ENCODE measurements at places on chromosomes 7 and 10. TPM values are rescaled to one million over a fixed set of nuclear protein-coding genes. Genes with fewer than 3 reads are reported as not detected.
A peak's percentile ranks its signal among the peaks of the same experiment; 100 is the strongest.

DNA sequence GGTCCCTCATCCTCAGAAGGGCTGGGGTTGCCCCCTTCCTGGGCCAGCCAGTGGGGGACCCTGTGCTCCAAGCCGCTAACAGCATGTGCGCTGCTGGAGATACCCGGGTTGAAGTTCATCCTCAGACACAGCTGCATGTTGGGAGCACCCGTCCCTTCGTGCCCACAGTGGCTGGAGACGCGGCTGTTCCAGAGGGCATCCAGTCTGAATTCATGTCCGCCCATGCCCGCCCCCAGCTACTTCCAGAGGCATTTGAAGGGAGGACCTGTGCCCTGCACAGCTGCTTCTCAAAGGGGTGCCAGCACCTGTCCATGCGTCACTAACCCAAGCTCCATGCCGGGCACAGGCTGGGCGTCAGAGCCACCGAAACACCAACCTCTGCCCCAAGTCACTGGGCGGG is 68.1 kb upstream of the ADGRA1 start:
- no peak for DNase-seq

DNA sequence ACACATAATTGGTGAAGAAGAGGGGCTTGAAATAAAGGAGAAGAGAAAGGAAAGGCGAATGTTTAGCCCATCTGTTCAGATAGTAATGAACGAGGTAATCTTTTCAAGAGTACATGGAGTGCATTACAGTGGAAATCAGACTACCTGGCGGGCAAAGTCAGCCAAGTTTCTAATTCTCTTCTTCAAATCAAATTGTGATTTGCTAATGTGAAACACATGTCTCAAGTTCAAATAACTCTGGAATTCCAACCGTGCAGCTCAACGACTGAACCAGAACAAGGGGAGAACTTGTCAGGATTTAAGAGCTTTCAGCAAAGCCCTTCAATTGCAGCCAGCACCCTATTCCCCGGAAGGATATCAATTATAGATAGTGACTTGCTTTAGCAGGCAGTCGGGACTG is 216.9 kb downstream of the GLI3 start:
- no peak for DNase-seq

GRCh38 chr7:139358541-139359365 is 941 bp upstream of the LUC7L2 start:
- peak; percentile 45 for DNase-seq

GRCh38 chr7:34844936-34845665 is 187.1 kb downstream of the NPSR1 start:
- DNase-seq, result no peak

DNA sequence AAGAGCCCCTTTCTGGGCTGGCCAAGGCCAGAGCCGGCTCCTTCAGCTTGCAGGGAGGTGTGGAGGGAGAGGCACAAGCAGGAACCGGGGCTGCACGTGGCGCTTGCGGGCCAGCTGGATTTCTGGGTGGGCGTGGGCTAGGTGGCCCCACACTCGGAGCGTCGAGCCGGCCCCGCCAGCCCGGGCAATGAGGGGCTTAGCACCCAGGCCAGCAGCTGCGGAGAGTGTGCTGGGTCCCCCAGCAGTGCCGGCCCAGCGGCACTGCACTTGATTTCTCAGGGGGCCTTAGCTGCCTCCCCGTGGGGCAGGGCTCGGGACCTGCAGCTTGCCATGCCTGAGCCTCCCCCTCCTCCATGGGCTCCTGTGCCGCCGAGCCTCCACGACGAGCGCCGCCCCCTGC is 48.1 kb downstream of the SH2D4B start:
- peak; percentile 8 for DNase-seq

DNA sequence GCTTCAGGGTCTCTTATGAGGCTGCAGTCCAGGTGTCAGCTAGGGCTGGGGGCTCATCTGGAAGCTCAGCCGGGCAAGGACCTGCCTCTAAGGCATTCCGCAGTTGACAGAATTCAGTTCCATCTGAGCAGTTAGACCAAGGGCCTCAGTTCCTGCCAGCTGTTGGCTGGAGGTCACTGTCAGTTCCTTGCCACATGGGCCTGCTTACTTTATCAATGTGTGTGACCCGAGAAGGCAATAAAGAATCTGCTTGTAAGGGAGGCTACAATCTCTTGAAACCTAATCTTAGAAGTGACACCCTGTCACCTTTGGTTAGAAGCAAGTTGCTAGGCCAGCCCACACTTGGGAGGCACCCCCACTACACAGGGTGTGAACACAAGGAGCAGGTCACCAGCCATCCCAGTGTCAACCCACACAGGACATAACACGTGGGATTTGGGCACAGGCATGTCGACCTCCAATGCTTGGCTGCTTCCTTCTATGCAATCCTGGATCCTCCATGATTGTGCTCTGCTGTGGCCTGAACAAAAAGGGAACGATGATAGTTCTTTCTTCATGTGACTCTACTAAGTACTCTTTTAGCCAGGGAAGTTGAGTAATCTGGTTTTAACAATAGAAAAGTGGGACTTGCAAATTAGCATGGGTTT is 41.8 kb downstream of the MTURN start:
- no peak for DNase-seq

CDNF gene
- total RNA-seq, result 1.2 TPM

DNA sequence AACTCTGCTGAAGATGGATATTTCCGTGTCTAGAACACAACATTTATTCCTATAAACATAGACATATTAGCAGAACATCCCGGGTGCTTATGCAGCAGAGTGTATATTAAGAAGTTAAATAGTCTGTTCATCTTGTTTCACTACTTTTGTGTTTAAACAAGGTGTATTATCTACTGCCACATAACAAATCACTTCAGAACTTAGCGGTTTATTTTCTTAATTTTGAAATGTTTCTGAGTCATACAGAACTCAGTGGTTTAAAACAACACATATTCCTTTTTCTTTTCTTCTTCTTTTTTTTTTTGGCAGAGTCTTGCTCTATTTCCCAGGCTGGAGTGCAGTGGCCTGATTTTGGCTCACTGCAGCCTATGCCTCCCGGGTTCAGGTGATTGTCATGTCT is 25.8 kb downstream of the DENND10 start:
- DNase-seq, result no peak

KEL gene
- 1.1 TPM for total RNA-seq

DNA sequence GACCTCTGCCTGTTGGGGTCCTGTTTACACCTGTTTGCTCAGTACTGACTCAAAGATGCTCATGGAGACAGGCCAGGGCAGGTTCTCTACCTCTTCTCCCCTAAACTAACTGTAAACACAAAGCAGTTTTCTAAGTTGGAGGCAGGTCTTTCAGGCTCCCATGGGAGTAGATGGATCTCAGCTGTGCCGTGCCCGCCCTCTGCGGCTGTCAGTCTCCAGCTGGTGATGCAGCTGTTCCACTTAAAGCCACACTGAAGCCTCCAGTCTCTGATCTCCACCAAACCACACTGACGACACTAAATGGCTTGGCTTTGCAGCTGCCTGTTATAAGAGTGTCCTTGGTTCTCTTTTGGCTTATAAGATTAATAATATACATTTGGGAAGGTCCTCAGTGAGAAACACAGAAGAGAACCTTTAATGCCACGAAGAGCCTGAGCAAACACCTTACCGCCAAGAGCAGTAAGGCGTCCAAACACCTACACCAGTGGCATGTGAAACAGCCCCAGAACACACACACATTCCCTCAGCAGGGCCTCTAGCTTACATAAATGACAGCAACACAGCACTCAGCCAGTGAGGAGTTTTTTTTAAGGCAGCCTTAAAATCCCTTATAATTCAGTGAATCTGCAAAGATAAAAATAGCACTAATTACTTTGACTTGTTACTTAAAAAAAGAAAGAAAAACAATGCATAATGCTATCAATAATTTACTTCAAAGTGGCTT is 60.4 kb upstream of the KCNIP2 start:
- DNase-seq, result peak; percentile 42

DNA sequence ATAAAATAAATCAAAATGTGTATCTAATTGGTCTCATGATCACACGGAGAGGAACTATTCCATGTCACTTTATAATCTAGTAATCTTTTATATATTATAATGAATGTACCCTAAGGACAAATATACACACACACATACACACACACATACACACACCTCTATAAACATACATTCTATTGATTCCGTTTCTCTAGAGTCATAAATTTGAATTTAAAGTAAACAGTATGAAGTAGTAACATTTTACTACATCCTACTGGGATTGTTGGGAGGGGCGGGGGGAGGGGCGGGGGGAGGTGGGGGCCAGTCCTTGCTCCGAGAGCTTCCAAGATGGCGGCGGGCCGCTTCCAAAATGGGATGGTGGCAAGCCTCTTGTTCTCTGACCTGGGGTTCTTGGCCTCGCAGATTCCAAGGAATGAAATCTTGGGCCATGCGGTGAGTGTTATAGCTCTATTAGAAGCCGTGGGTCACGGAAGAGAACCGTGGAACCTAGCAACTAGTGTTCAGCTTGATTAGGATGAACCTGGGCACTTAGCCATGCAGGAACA is 143.2 kb downstream of the REEP3 start:
- no peak for DNase-seq

ATRNL1 gene
- not detected for total RNA-seq

- DNase-seq, result no peak
These were observed 228.9 kb downstream of the AGMO start for GRCh38 chr7:15332956-15333355.

- DNase-seq, result no peak
These were observed 5.0 kb upstream of the PDK4 start for GRCh38 chr7:95601316-95601715.

HOXA6 gene
- not detected for total RNA-seq

SHTN1 gene
- not detected for total RNA-seq

DNA sequence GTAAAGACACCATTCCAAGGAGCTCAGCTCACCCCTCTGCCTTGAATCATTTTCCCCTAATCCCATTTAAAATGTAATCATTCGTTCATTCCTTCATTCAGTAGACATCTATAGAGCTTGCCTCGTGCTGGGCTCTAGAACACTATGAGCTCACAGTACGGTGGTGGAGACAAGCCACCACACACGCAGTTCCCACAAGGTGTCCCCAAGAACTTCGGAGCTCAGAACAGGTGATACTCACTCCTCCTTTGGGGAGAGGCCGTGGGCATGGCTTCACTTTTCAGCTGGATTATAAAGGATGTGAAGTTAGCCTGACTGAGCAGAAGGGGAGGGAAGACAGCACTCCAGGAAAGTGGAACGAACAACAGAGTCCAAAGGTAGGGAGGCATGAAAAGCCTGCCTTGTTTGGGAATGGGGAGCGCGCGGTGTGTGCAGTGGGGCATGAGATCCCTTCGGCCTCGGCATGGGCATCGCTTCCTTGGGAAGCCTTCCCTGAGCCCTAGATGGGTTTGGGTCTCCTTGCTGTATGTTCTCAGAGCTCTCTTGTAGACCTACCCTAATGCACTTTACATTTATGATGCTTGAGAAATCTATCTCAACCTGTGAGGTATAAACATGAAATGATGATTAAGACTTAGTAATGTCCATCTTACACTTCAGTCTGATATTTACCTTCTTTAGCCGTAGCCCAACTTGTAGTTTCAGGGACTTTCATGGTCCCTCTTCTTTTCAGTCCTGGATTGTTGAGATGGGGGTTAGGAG is 809 bp upstream of the OGA start:
- DNase-seq, result no peak

All from activated CD8-positive, alpha-beta T cell treated with anti-CD3 and anti-CD28 coated beads, Interleukin-2, amount 10 ng/mL, durations not matched to agents 7 days and 5 days (primary cell).